Panc1 (cell line): ENCODE measurements at places on chromosomes 6 and 20.
A peak's percentile ranks its signal among the peaks of the same experiment; 100 is the strongest.

- DNase-seq: no peak
These were observed 291.9 kb downstream of the PLCB1 start for GRCh38 chr20:8424010-8424409.

DNA sequence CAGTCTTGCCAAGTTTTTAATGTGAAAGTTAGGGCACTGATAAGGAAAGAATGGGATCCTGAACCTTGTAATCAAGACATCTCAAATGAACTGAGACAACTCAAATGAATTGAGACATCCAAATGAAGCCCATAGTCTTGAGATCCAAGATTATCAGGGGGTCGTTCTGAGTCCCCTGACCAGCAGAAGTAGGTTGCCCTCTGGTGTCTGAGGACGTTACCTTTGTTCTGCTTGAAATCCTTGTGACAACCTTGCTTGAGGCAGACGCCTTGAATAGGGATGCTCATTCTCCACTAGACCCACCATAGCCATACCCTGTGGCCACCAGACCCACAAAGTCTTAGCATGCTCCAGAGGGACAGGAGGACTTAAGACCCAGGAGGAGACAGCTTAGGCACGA is 37.7 kb downstream of the ZBTB9 start:
- no peak for DNase-seq

DNA sequence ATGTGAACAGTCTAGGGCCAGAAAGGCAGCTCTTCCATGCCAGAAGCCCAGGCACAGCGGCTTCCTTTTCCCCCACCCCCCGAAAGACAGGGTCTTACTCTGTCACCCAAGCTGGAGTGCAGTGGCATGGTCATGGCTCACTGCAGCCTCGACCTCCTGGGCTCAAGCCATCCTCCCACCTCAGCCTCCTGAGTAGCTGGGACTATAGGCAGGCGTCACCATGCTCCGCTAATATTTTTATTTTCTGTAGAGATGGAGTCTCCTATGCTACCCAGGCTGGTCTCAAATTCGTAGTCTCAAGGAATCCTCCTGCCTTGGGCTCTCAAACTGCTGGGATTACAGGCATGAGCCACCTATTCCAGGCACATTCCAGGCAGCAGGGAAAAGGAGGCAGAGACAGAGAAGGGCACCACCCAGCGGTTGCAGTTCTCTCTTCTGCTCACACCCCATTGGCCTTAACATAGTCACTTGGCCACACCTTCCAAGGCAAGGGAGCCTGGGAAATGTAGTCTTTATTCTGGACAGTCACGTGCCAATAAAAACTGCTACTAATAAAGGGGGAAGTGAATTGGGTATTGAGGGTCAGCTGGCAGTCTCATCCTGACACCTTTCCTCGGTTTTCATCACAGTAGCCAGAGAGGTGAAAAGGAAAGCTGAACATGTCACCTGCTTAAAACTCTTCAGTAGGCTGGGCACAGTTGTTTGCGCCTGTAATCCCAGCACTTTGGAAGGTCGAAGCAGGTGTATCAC is 205.9 kb downstream of the ZMYND8 start:
- DNase-seq: peak; percentile 7

GRCh38 chr6:130558131-130558530 is 192.3 kb downstream of the TMEM200A start:
- no peak for DNase-seq

GRCh38 chr6:19694697-19695096 is 142.5 kb upstream of the ID4 start:
- DNase-seq: no peak

GRCh38 chr20:13436530-13436929 is 202.2 kb downstream of the TASP1 start:
- DNase-seq: no peak

DNA sequence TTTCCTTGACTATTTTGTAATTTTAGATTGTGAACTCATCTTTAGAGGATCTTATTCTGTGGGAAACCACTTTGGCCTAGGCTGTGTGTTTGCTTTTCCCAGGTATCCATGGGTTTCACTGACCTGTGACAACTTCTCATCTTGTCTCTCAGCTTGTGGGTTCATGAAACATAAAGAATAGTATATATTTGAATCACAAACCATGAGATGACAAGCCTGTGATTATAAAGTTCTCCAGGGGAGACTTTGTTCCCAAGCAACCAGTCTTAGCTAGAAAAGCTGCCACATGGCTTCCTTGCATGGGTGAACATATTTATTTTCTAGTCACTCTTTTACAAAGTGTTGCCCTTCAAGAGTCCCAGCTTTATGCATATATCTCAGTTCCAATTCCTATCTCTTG is 201.9 kb downstream of the UBE3D start:
- no peak for DNase-seq

DNA sequence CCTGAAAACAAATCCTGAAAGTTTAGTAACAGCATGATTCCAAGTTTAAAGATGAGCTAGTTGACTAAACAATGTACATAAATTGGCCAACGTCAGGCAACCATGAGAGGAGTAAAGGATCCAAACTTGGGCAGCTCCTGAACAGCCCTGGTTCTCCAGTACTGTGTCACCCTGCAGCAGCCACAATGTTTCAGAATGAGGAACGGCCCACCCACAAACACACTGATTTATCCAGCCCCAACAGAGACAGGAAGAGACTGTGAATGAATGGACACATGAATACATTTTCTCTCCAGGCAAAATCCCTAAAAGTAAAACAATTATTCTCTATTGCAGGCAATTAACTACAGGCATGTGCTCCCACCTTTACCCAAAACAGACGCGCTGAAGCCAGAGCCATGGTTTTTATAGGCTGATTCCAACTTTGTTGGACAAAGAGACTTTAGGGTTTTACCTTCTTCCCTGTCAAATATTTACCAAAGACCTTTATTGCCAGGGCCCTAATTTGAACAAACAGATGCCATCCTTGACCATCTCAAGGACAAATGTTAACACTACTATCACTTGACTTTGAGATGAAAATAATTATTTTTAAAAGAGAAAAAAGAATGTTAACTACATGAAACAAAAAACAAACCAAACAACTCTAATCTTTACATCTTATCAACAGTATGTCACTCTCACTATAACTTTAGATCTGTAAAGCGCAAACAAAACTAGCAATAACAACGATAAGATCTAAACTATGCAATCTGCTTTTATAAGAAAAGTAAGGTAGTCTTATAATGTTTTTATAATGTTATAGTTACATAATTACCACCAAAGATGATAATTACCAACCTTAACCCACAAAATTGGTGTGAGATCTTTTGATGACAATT is 22.9 kb downstream of the CNKSR3 start:
- no peak for DNase-seq

- no peak for DNase-seq
These were observed 1.9 kb downstream of the BCL2L1 start for GRCh38 chr20:31720486-31721407.

- DNase-seq: no peak
These were observed 70.8 kb upstream of the AKIRIN2 start for GRCh38 chr6:87772597-87773530.

- DNase-seq: no peak
These were observed 155.3 kb upstream of the EYA4 start for GRCh38 chr6:133085896-133086295.

- DNase-seq: no peak
These were observed 40.2 kb upstream of the TRAM2 start for GRCh38 chr6:52617087-52617486.

DNA sequence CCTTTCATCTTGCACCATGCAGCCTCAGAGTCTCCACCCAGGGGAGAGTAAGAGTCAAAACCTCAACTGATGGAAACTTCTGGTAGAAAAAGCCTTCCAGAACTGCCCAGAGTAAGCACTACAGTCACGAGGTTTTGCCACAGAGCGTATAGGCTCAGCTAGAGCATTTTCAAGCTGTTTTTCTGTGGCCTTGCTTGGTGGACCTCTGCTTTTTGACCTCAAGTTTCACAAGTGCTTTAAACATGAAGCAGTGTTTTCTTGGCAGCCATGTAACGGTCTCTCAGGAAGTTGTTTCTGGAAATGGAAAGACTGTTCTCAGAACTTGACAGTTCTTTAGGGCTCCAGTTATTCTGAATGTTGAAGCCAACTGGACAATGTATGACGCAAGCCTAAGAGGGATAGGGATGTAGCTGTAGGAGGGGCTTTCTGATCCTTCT is 146.5 kb downstream of the ZDHHC14 start:
- no peak for DNase-seq

DNA sequence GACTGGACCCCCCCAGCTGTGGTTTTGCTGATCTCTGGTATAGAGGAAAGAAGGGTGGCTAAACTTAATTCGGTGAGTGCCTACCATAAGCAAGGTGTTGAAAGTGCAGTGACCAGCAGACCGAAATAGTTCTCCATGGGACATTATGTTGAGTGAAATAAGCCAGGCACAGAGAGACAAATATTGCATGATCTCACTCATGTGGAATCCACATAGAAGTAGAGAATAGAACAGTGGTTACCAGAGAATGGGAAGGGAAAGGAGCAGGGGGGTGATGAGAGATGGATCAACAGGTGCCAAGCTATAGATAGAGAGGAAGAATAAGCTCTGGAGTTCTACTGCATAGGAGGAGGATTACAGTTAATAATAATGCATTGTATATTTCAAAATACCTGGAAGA is 9.7 kb upstream of the GCNT2 start:
- DNase-seq: no peak

- DNase-seq: no peak
These were observed 67.4 kb downstream of the ZMYND8 start for GRCh38 chr20:47289096-47289495.

- DNase-seq: no peak
These were observed 2.0 kb upstream of the KCNB1 start for GRCh38 chr20:49484180-49485140.

- no peak for DNase-seq
These were observed 40.1 kb upstream of the TMEM181 start for GRCh38 chr6:158519761-158520160.

GRCh38 chr6:35258858-35259193 is 709 bp upstream of the ZNF76 start:
- no peak for DNase-seq

DNA sequence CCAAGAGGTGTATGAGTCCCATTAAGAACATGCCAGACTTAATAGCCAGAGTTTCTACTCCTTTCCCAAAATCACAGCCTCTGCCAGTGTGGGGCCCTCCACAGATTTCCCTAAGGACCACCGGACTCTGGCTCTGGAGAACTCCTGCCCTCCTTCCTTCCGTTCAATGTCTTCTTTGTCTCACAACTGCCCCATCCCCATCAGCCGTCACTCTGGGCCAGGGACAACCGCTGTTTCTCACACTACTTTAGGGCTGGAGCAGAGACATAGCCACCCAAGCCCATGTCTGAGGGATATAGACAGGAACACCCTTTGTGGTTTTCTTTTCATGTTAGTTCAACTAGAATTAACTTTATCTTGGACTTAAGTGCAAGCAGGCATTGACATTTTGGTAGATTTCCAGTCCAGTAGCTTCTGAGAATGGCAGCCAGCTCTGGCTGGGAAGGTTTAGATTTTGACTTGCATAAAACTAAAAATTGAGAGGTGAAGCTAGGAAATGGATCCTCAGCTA is 6.7 kb upstream of the ACSS1 start:
- no peak for DNase-seq

- no peak for DNase-seq
These were observed 29.1 kb downstream of the MYH7B start for GRCh38 chr20:34984756-34985261.

DNA sequence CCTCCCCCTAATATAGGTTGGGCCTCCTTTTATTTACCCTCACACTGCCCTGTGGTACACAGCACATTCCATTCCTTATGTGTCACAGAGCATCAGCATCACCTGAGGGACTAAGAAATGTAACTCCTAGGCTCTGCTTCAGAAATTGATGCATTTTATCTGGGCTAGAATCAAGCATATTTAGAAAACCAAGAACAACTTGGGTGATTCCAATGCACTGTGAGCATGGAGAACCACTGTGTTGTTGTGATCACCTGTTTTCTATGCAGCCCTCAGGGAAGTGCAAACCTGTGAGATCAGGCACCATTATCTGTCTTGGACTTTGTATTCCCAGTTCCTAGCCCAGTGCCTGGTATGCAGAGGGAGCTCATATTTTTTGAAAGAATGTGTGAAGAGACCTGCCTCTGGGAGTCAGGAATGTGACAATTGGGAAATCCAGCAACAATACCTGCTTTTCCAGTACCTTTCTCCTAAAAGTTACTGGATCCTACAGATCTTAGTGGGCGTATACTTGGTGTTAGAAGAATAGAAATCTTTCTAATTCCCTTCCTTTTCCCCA is 7.0 kb downstream of the KAT14 start:
- DNase-seq: no peak

DNA sequence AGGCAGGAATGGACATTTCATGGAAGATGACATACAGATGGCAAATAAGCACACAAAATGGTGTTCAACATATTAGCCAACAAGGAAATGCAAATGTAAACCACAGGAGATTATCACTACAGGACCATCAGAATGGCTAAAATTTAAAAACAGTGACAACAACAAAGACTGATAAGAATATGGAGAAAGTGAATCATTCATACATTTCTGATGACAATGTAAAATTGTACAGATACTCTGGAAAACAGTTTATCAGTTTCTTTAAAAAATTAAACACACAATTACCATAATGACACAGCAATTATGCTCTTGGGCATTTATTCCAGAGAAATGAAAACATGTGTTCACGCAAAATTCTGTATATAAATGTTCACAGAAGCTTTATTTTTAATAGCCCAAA is 105.8 kb upstream of the RUNX2 start:
- no peak for DNase-seq

DNA sequence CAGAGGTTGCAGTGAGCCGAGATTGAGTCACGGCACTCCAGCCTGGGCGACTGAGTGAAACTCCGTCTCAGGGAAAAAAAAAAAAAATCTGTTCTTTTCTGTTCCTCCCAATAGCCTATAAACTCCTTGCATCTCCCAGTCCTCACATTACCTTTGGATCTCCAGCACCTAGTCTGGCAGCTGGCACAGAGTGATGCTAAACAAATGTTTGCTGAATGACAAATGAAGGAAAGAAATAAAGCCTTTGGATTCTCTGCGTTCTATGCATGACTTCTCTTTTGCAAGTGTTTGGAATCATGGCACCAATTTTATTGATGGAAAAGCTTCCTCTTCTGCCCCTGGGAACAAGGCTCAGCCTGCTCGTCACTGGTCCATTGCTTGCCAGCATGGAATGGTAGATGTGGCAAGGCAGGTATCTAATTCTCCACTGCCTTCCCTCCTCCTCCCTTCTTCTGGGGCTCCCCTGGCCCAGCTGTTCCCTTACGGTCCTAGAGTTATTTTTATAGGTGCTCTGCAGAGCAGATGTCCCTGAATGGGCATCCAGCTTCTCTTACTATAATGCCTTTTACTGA is 53.6 kb upstream of the FYN start:
- DNase-seq: no peak

GRCh38 chr6:34832942-34833341 is 41.1 kb downstream of the BLTP3A start:
- DNase-seq: no peak

GRCh38 chr20:14232650-14233049 is 104.8 kb downstream of the FLRT3 start:
- DNase-seq: no peak

DNA sequence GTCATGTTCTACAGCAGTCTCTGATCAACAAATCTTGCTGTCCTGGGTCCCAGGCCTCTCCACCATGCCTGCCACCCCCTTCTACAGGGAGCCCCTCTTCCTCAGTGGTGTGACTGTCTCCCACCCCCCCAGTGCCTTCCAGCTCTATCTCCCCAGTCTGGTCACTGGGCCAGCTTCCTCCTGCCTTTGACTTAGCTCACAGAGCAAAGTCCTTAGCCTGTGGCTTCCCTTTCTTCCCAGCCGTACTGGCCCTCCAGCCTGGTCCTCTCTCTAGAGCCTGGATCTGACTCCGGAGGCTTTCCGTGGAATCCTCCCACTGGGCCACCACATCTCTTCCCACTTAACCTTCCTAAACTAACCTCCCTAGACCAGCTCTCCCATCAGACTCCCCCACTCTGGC is 17.0 kb downstream of the MAPK13 start:
- DNase-seq: no peak

GRCh38 chr6:54579011-54579410 is 267.6 kb upstream of the FAM83B start:
- no peak for DNase-seq
